ENCODE measurements at places on chromosomes 13 and 19.

DNA sequence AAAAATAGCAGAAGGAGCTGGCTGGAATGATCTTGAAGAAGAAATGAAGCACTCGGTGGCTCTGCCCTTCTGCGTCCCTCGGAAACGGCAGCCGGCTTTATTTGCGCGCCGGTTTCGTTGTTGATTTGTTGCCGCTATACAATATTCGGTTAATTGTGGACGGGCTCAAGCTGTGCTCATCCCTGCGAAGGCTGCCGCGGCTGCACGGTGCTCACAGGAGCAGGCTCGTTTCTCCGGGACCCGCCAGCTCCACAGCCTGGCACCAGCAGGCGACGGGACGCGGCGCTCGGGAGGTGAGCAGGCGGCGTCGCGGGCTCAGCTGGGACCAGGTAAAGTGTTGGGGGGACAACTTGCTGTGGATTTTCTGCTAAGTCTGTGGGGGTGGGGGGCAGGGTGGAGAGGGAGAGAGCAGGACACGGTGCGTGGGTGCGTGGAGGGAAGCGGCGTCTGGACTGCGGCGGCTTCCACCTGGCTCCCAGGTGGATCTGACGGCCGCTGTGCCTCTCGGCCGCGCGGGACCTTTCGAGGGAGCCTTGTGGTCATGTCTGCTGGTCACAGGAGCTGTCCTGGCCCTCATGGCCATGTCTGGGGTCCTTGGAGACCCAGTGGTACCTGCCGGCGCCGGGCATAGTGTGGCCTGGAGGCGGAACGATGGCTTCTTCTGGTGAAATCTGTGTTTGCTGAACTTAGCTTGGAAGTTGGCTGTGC lies 90.9 kb downstream of the TEX29 start:
- DNase-seq, result no peak

GRCh38 chr19:30144242-30144758 lies 202.3 kb downstream of the URI1 start:
- DNase-seq, result no peak

DNA sequence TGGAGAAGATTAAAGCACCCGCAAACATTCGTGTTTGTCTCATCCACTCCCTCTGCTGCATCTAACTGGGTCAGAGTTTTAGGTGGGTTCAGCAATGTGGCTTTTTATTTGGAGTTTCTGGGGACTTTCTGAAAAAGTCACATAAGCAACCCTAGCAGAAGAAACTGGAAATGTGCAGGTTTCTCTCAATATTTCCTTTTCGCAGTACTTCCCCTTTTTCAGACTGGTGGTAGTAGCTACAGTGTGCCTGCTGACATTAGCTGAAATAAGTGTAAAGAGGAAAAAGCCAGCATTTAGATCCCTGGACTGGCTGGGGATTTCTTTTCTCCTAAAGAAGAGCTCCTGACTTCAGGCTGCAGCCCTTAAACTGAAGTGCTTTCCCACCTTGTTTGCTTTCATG lies 15.9 kb upstream of the OLFM4 start:
- DNase-seq, result no peak

DNA sequence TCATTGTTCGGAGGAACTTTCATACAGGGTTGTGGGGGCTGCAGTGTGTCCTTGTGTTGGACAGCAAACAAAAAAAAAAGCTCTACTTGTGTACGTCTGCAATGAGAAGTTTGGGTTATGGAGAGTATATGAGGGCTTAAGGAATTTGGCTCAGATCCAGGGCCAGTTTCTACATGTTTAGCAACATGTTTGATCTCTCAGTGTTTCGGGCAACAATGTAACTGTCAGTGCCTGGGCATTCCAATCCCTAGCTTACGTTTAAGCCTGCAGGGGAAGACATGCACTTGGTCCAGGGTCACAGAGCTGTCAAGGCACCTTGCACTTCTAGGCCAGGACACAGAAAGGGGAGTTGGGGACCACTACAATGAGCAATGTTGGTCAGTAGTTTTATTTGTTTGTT lies 13.9 kb downstream of the ZNF543 start:
- no peak for DNase-seq

- no peak for DNase-seq
These were observed 86.8 kb upstream of the VSTM2B start for GRCh38 chr19:29439021-29439420.

GRCh38 chr13:45695198-45695730 lies 6.9 kb upstream of the CBY2 start:
- DNase-seq, result no peak

- no peak for DNase-seq
These were observed 25.0 kb downstream of the SERPINE3 start for GRCh38 chr13:51364404-51365008.

DNA sequence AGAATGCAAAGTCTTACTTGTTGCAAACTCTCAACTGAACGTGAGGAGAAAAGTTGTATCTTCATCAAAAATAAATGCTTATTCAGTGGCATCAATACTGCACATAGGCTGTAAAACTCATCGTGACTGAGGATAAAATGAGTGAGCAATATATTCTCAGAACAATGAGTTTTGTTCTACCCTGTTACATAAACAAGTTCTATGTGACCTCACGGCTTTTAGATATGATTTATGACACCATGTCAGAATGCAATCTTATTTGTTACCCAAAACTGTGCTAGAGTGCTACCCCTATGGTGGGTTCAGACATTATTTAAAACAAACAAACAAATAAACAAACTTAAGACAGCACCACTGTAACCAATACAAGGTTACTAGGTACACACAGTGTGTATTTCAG lies 55.4 kb downstream of the FOXO1 start:
- no peak for DNase-seq

GRCh38 chr19:33862981-33863380 lies 66.3 kb downstream of the KCTD15 start:
- no peak for DNase-seq

DNA sequence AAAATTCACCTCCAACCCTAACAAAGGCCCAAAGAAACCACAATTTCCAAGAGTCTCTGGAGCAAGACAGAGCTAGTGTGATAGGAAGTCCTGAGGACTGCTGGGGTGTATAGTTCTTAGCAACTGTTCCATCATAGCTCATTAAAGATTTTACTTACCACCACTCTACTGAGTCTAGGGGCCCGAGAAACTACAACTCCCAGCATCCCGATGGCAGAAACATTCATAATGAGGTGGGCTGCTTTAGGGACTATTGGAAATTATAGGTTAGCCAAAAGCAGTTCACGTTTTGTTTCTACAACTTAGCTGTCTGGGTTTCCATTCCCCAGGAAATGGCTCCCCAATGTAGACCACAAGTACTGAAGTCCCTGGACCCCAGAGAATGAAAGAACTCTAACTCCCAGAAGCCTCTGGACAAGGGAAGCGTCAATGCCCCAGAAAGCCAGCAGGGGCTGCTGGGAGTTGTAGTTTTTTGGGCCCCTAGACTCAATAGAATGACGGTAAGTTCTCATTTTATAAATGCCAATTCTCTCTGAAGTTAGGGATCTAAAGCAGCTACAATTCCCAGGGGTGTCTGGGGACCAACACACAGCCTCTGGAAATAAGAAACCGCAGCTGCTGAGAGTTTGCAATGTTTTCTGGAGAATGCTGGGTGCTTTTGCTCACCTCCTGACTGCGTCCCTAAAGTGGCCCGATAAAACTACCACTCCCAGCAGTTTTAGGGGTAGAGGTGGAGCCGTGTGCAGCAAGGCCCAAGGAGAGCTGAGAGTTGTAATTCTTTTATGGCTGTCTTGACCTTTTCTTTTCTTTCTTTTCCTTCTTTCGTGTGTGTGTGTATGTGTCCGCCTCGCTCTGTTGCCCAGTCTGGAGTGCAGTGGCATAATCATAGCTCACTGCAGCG lies 11.1 kb downstream of the FTL start:
- no peak for DNase-seq

DNA sequence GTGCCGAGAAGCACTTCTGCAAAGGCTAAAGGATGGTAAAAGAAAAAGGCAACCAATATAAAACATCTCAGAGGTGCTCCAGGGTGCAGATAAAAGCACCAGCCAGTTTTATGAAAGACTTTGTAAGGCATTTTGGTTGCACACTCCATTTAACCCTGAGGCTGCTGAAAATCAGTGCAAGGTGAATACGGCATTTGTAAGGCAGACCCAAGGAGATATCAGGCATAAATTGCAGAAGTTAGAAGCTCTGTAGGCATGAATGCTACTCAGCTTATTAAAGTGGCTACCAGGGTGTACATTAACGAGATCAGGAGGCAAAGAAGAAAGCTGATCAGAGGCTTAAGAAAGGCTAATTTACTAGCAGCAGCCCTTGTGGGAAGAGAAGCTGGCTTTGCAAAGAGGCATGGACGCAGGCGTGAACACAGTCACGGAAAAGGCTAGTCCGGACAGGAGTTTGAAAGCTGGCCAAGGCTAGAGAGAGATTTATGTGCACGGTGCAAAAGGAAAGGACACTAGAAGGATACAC lies 99.6 kb downstream of the ZNF429 start:
- no peak for DNase-seq

- DNase-seq, result no peak
These were observed 46.2 kb downstream of the GATAD2A start for GRCh38 chr19:19451429-19452242.

DNA sequence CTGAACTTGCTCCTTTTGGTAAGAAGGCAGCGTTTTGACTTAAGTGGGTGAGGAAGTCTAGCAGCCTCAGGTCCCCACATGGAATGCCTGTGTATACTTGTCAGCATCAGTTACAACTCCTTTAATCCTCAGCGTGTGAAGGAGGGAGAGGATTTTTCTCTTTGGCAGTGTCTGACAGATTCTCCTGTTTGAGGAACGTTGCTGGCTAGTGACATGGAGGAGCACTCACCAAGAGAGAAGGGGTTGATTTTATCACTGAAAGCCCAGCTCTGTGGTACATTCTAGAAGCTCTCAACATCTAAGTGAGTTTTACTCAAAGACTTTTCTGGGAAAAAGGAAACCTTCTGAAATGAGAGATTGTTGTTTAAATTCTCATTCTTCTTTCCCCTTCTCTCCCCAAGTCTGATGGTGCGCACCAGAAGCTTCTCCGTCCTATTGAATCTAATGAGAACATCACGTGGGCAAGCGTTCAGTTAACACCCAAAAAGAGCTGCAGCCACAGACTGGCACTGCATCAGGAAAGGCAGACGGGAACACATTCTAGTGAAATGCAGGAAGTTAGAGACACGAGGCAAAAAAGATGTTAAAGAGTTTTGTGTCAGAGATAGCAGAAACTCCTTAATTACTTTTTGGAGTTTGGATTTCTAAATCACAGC lies 58.2 kb downstream of the GJA3 start:
- DNase-seq, result no peak

DNA sequence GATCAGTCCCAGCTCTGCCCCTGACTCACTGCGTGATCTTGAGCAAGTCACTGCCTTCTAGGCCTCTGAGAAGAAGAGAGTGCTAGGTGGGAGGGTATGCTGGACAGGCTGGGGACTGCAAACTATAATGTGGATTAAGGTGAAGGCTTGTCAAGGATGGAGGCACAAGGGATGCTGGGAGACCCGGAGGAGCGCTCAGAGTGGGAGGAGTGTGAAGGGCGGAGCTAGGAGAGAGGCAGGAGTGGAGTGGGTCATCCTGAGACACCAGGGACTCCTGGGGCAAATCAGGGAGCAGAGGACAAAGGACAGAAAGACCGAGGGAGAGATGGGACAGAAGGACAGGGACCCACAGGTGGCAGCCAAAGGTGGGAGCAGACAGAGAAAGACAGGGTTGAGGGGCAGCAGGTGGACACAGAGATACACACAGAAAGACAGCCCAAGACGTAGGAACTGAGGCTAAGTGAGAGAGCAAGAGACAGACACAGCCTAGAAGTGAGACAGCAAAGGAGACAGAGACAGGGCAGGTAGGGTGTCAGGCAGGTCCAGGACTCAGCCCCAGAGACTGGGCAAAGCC lies 2.6 kb downstream of the GRIK5 start:
- no peak for DNase-seq

DNA sequence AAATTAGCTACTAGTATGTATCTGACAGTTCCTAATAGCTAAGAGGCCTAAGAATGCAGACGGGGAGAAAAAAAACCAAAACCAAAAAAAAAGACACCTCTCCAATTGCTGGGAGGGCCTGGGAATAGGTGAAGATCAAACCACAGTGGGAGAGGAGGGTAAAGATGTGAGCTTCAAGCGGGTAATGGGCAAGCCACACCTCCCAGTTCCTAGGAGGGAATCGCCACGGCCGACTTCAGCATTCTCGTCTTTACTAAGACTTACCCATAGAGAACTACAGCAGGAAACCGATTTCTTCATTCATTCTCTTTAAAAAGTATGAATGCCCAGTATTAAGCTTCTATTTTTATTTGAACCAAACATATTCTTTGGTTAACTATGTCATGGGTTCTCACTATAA lies 5.6 kb upstream of the EEF1AKMT1 start:
- no peak for DNase-seq

DNA sequence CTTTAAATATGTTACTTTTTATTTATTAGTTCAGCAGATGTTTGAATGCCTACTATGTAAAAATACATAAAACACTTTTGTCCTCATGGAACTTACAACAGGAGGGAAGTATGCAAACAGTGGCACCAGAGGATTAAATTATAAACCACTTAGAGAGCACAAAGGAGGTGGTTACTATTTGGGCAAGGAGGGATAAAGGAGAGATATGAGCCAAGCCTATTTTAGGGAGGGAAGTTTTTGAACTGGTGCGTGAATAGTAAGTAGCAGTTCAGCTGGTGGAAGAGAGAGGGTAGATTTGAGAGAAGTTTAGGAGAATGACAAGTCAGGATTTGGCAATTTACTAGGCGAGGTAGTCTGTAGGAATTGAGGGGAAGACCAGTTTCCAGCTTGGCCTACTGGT lies 8.6 kb downstream of the AKAP11 start:
- no peak for DNase-seq

DNA sequence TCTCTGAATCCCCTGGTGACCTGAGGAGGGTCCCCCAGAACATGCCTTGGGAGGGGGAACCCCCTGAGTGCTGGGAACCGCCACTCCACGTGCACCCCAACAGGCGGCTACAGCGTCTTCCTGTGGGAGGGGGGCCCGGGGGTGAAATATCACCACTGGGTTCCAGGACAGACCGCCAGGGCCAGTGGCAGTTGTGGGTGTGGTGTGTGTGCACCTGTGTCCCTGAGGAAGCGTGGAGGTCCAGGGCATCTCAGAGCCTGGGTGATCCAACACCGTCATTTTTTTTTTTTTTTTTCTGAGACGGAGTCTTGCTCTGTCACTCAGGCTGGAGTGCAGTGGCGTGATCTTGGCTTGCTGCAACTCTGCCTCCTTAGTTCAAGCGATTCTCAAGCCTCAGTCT lies 4.2 kb downstream of the ADGRE5 start:
- DNase-seq, result no peak

GRCh38 chr13:71082631-71083030 lies 784.4 kb downstream of the DACH1 start:
- no peak for DNase-seq

- no peak for DNase-seq
These were observed 6.7 kb upstream of the ERFL start for GRCh38 chr19:41934849-41935374.

GRCh38 chr13:35697186-35697730 lies 220.8 kb upstream of the MAB21L1 start:
- DNase-seq, result no peak

GRCh38 chr19:55152017-55152416 lies 3.0 kb upstream of the TNNT1 start:
- DNase-seq, result no peak
